DMS153 (cell line): ENCODE measurements at places on chromosomes 12 and 14.

GRCh38 chr14:53509276-53510244 is 356.4 kb upstream of the DDHD1 start:
- DNase-seq = no peak

GRCh38 chr14:68380329-68380741 is 412.5 kb downstream of the ZFP36L1 start:
- no peak for DNase-seq

DNA sequence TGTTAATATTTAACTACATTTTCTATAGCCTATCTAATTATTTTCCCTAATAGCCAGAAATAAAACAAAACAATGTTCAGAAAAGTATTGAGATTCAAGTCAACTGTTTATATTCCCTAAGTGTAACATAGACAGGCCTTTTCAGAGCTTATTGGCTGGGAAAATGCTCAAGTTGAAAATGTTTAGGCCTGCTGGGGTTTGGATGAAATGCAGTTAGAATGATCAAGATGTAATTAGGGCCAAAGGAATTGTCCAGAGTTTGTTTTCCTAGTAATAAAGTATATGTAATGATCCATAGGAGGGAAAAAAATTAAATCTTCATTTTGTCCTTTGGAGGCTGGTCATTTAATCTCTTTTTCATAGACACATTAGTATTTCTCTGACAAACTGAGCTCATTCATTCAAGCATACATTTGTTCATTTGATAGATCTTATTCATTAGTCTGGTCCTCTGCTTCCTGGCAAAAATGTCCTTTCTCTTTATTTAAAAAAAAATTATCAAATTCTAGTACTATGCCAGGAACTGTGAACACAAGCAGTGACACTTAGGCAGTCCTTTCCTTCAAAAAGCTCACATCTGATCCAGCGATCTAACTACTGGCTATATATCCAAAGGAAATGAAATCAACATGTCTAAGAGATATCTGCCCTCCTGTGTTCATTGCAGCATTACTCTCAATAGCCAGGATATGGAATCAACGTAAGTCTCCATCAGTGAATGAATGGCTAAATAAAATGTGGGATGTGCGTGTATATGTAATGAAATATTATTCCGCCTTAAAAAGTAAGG is 40.1 kb upstream of the NEDD1 start:
- no peak for DNase-seq

DNA sequence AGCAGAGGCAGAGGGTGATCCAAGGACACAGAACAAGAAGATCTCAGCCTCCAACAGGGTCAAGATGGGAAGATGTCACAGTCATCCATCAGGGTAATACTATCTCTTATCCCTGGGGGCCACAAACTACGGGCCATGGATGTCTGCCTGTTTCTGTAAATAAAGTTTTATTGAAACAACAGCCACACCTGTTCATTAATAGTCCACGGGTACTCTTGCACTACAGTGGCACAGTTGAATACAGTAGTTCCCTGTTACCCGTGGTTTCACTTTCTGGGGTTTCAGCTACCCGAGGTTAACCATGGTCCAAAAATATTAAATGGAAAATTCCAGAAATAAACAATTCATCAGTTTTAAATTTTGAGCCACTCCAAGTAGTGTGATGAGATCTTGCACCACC is 65.9 kb downstream of the BCL11B start:
- no peak for DNase-seq

- no peak for DNase-seq
Observed at GRCh38 chr12:27244689-27245488, 803 bp downstream of the STK38L start.

GRCh38 chr12:46414591-46415268 is 42.2 kb upstream of the SLC38A2 start:
- DNase-seq = no peak

DNA sequence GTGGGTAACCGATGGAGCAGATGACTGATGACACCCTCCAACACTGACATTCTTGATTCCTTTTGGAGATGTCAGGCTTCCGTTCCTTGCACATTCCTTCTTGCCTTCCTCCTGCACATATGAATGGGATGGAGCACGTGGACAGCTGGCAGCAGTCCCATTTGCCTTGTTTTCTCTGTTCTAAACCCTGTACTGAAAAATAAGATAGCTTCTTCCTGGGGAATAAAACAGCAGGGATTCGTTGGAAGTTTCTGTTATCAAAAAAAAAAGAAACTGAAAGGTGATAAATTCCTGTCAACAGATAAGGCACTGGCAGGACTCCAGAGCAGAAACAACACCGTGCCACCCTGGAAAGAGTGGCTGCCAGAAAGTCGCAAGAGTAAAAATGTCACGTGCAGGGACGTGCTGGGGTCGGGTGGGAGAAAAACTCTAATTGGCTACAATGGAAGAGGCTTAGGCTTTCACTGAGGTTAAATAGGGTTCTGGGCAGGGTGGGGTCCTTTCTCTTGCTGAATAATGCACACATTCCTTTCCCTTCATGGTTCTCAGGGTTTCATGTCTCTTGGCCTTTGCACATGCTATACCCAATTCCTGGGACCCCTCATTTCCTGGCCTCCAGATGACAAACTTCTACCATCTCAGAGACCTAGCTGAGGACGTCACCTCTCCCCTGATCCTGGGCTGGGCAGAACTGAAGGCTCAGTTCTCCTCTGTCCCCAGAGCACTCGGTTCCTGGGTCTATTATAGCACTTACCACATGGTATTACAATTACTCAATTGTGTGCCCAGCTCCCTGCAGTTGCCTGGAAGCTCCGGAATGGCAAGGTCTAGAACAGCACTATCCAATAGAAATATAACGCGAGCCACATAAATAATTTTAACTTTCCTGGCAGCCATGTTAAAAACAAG is 7.0 kb upstream of the NUAK1 start:
- peak; percentile 34 for DNase-seq

DNA sequence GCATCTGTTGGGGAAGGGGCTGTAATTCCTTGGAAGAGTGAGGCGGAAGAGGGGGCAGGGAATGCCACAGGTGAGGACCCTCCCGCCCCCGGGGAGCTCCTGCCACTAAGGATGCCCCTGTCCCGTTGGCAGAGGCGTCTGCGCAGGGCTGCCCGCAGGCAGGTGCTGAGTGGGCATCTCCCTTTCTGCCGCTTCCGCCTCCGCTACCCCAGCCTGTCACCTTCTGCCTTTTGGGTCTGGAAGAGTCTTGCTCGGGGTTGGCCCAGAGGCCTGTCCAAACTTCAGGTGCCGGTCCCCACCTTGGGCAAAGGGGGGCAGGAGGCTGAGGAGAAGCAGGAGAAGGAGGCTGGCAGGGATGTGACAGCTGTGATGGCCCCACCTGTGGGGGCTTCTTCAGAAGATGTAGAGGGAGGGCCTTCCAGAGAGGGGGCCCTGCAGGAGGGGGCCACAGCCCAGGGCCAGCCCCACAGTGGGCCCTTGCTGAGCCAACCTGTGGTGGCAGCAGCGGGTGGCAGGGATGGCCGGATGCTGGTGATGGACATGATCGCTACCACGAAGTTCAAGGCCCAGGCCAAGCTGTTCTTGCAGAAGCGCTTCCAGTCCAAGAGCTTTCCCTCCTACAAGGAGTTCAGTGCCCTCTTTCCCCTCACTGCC is 10.0 kb downstream of the VRTN start:
- no peak for DNase-seq

DNA sequence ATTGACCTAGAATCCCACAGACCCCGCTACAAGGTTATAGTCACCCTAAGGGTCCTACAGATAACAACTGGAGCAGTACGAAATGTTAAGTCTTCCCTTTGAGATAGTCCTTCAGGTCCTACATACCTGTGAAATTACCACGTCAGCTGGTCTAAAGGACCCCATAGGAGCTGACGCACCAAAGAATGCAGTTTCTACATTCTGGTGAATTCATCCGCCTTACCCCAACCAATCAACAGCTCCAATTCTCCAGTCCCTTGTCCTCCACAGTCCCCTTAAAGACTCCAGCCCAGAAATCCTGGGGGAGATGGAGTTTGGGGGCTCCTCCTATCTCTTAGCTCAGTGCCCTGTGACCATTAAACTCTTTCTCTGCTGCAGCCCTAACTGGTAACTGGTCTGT is 36.2 kb upstream of the PRMT8 start:
- no peak for DNase-seq

DNA sequence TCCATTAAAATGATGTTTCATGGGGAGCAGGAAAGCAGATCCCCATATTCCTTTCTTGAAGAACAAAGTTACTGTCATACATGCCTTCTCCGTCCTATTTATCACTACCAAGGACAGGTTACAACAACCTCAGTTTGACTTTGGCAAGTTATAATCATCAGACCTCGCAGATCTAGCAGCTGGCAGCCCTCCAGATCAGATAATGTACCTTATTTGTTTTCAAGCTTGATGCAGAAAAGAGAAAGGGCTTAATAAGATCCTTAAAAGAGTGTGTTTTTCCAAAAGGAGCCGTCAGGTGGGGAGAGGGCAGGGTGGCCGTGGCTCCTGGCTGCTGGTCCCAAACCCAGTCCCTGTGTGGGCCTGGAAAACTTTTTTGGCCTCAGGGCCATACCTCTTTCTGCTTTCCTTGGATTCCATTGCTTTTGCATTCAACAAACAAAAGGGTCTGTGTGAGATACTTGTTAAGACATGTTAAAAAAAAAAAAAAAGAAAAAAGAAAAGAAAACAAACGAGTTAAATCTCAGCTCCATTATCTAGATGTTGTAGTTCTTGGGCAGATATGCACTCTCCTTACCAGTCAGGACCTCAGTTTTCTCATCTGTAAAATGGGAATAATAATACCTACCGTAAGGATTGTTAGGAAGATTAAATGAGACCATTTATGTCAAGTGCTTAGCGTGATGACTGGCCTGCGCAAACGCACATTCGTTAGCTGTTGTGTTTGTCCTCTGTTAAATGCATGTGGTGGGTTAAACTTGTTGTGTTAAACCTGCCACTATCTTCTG is 64.6 kb downstream of the B4GALNT3 start:
- no peak for DNase-seq

GRCh38 chr14:58822856-58823255 is 185.1 kb downstream of the DACT1 start:
- DNase-seq = no peak

GRCh38 chr14:34324363-34324795 is 137.7 kb downstream of the SPTSSA start:
- DNase-seq = peak; percentile 12

GRCh38 chr12:91099836-91100235 is 11.5 kb downstream of the LUM start:
- DNase-seq = no peak

- DNase-seq = peak; percentile 37
Observed at GRCh38 chr14:69536971-69537370, 37.7 kb downstream of the CCDC177 start.

DNA sequence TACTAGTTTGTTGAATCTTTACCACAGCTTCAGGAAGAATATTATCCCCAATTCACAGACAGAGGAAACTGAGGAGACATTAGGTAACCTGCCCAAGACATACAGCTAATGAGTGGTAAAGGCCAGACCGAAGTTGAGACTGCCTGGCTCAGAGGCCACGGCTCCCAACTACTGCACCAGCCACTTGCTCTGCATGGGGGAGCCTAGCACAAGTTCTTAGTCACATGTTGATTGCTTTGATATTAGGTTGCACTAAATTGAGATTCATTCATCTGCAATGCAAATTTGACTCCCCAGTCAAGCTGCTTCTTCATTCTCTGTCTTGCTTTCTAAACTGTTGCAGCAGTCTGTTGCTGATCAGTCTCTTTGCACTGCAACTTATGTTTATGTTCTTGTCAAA is 25.9 kb upstream of the POLR3B start:
- no peak for DNase-seq

DNA sequence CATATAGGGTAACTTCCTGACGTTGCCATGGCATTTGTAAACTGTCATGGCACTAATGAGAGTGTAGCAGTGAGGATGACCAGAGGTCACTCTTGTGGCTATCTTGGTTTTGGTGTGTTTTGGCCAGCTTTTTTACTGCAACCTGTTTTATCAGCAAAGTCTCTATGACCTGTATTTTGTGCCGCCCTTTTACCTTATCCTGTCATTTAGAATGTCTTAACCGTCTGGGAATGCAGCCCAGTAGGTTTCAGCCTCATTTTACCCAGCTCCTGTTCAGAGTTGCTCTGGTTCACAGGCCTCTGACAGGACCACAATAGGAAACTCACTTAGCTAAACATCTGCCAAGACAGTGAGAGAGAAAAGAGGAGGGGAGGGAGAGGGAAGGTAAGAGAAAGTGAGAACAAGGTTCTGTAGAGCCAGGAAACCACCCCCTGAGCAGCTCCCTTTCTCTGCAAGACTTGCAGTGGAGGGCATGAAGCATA is 64.8 kb upstream of the PLEKHG3 start:
- no peak for DNase-seq

- DNase-seq = peak; percentile 94
Observed at GRCh38 chr14:79044894-79045624, 874.9 kb downstream of the NRXN3 start.

DNA sequence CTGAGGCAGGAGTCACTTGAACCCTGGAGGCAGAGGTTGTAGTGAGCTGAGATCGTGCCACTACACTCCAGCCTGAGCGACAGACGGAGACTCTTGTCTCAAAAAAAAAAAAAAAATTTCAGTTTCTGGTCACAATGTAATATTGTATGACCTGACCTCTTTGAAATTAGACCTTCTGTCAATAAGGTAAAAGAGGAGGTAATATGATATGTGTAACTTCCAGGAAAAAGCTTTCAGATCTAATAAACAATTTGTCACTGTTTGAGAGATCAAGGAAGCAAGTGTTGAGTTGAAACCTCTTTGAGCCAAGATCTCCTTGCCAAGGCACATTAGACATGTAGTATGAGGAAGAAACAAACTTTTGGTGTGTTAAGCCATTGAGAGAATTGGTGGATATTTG is 101.7 kb upstream of the ATF7IP start:
- peak; percentile 19 for DNase-seq

- no peak for DNase-seq
Observed at GRCh38 chr12:75554556-75554880, 43.1 kb upstream of the KRR1 start.
